ENCODE measurements at places on chromosomes 13 and 19.

DNA sequence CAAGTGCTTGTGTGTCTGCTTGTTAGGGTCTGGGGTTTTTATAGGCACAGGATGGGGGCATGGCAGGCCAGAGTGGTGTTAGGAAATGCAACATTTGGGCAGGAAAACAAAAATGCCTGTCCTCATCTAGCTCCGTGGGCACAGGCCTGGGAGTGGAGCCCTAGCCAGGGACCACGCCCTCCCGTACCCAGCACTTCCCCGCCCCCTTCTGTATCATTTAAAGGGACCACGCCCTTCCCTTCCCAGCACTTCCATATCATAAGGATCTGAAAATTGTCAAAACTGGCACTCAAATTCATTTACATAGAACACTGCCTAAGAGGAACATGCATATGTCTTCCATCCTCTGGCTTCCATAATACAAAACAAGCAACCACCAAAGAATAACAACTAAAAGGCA is 185.8 kb downstream of the B3GLCT start:
- no peak for DNase-seq

DNA sequence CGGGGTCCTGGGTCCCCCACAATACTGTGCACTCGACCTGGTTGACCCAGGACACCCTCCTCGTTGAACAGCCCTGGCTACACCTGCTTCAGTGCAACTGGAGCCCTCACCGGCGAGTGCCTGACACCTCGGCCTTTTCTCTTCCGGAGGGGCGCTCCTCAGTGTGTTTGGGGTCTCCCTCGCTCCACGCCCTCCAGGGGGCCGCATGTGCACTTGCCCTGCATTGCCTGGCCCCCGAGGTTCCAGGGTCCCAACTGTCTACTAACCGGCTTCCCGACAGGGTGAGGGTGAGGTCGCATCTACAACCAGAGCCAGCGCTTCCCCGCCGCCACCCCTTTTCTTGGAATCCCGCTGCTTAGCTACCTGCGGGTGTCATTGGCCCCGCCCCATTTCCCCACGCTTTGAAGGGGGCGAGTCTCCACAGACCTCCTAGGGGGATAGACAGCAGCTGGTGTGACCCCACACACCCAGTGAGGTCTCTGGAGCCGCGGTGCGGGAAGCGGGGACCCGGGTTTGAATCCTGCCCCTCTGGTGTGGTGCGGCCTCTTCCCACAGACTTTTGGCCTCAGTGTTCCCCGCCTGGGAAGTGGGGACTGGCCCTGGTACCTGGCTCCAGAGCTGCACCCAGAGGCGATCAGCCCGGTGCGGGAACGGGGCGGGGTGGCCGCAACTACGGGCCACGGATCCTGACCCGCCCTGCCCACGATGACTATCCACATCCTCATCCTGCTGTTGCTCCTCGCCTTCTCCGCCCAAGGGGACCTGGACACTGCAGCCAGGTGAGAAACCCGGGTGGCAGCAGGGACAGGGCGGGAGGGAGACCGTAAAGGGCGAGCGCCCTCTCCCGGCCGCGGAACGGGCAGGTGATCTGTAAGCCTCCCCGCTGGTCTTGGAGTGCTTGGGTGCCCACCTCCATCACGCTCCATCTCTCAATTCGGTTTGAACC is at the start of gene ADM5:
Gene ADM5 (plus strand): TSS at position 462 of the 946 bp plus-strand sequence. CDS start 244 bp downstream, at position 706.
- no peak for DNase-seq

DNA sequence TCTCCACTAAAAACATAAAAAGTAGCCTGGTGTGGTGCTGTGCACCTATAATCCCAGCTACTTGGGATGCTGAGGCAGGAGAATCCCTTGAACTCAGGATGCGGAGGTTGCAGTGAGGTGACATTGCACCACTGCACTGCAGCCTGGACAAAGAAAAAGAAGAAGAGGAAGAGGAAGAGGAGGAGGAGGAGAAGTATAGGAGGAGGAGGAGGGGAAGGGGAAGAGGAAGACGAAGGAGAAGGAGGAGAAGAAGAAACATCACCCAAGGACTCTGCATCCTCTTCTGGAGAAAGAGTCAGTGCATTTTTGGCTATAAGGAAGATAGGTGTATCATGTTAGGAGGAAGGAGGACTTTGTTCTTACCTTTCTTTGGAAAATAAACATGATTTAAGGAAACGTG is 13.0 kb upstream of the FPR3 start:
- no peak for DNase-seq

DNA sequence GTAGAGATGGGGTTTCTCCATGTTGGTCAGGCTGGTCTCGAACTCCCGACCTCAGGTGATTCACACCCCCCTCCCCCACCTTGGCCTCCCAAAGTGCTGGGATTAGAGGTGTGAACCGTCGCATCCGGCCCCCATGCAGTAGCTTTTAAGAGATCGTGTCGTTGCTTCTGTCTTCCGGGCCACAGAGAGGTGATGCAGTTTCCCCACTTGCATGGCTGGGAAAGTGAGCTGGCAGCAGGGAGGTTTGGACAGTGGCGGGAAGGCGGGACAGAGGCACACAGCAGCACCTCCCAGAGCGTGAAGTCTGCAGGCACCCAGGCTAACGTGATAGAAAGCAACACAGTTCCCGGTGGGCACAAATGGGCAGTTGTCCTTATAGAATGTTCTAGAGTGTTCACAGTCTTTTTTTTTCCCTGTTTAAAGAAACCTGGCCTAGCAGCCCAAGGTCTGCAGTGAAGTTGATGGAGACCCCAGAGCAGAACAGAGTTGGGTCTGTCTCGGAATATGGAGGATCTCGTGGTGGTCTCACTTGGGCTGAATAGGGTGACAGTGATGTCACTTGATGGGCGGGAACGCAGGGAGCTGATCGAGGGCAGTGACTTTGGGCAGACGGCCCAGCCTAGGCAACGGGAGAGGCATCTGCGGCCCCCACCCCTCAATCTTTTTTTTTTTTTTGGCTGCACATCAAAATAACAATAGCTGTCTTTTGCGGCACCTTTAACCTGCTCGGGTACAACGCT is 4.9 kb downstream of the UHRF1 start:
- DNase-seq = peak; percentile 19

GRCh38 chr13:45779901-45780300 is 71.7 kb downstream of the SIAH3 start:
- no peak for DNase-seq

DNA sequence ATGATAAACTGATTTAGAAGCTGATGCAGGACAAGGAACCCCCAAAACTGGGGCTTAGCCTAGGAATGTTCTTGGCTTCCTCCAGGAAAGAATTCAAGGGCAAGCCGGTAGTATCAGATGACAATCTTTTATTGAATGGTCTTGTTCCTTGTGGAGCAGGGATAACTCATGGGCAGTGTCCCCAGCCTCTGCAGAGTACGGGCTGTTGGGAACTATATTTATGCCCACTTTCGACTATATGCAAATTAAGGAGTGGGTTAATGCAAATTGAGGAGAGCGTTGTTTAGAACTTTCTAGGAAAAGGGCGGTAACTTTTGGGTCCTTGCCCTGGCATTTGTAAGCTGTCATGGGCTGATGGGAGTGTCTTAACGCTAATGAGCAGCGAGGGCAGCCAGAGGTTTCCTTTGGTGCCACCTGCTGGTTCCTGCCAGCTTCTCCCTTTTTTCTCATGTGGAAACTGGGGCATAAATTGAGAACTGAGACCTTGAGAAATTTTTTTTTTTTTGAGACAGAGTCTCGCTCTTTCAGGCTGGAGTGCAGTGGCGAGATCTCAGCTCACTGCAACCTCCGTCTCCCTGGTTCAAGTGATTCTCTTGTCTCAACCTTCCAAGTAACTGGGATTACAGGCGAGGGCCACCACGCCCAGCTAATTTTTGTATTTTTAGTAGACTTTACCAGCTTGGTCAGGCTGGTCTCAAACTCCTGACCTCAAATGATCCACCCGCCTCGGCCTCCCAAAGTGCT is 79.4 kb upstream of the ABCC4 start:
- peak; percentile 47 for DNase-seq

- DNase-seq = no peak
Measured at GRCh38 chr19:16335226-16335625, 10.6 kb downstream of the KLF2 start.

GRCh38 chr13:44273991-44274770 is 99.4 kb upstream of the SERP2 start:
- no peak for DNase-seq

- DNase-seq = peak; percentile 52
Measured at GRCh38 chr19:35710784-35711723, 6.7 kb downstream of the ZBTB32 start.

- no peak for DNase-seq
Measured at GRCh38 chr13:101473458-101473857, 21.0 kb downstream of the ITGBL1 start.

DNA sequence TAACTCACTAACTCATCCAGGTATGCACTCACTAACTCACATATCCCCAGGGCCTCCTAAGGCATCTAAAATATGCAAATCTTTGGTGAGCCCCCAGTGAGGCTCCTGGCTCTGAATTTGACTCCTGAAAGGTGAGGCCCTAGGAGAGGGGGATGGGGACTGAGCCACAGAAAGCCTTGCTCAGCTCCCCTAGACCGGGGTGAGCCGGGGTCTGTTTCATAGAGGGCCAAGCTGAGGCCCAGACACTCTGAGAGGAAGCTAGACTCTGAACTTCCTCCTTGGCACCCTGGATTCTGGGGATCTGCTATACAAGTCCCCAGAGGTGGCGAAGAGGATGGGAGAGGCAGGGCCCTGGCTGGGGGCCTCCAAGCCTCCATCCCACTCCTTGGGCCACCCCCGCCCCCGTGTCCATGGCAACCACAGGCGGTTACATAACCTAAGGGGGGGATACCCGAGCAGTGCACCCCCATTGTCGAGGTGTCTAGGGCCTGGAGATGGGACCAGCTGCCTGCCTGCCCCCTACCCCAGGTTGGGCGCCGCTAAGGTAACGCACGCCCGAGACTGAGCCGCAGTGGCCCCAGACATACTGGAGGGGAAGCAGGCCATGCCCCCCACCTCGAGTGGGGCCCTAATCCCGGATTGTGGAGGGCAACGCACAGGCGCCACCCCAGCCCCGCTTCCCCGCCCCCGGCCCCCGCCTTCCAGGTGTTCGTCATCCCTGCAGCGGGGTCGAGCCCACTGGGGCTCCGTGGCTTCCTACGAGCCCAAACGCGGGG is 646 bp downstream of the ABHD8 start:
- DNase-seq = no peak

DNA sequence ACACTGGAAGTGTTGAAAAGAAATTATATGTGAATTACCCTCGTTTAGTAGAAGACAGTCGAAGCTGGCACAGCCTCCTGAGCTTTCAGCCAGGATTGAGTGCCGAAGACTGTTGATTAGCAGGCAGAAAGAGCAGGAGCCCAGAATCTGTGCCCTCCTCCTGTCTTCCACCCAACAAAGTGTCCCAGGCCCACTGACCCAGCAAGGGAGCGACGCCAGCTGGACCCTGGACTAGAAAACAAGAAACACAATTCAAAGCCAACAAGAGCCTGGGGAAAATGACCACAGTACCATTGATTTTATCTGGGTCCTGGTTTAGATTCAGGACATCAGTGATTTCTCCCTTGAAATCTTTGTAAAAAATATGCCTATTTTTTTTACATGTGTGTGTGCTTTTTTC is 120.7 kb downstream of the RXFP2 start:
- no peak for DNase-seq

- no peak for DNase-seq
Measured at GRCh38 chr13:98930151-98930591, 47.7 kb downstream of the DOCK9 start.

GRCh38 chr13:51923983-51924539 is 62.3 kb downstream of the CCDC70 start:
- no peak for DNase-seq

- no peak for DNase-seq
Measured at GRCh38 chr13:82358284-82358683, 1524.0 kb downstream of the SLITRK1 start.

GRCh38 chr19:8395621-8396082 is 5.5 kb downstream of the RAB11B start:
- no peak for DNase-seq

- DNase-seq = peak; percentile 28
Measured at GRCh38 chr19:11137542-11138384, 17.8 kb downstream of the SPC24 start.

GRCh38 chr13:26247608-26248007 is 6.3 kb upstream of the CDK8 start:
- no peak for DNase-seq

GRCh38 chr19:14031719-14032480 is at the start of gene IL27RA:
Gene IL27RA, plus strand, starts transcription at chr19:14031762. Its CDS starts 111 bp downstream, at chr19:14031873.
- peak; percentile 67 for DNase-seq

DNA sequence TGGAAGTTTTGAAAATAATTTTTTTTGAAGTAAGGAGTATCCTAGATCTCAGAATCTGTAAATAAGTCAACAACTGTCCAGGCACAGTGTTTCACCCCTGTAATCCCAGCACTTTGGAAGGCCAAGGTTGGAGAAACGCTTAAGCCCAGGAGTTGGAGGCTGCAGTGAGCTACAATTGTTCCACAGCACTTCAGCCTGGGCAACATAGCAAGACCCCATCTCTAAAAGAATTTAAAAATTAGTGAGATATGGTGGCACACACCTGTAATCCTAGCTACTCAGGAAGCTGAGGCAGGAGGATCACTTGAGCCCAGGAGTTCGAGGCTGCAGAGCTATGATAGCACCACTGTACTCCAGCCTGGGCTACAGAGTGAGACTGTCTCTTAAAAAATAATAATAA is 87.2 kb upstream of the ZNF507 start:
- DNase-seq = no peak

GRCh38 chr13:22776394-22777186 is 404.2 kb upstream of the SGCG start:
- no peak for DNase-seq

DNA sequence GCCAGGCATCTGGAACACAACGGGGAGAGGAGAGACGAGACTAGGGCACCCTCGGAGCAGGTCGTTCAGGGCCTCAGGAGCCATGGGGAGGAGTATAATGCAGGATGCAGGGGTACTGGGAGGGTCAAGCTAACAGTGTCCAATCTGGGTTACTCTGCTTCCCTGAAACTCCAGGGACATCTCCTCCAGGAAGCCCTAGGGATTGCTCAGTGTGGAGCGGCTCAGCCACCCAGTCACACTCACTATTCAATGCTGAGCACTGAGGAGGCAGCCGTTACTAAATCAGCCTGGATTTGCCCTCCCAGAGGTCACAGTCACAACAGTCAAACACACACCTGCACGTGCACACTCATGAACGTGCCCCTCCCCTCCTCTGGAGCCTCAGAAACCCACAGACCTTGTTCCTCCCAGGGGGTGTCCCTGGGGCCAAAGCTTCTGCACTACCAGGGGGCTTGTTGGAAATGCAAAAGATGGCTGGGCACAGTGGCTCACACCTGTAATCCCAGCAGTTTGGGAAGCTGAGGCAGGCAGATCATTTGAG is 6.9 kb upstream of the FOSB start:
- no peak for DNase-seq

GRCh38 chr13:22053053-22053452 is 382.2 kb downstream of the FGF9 start:
- no peak for DNase-seq
